Fibroblast of lung (primary cell): ENCODE measurements at places on chromosomes 4 and X. TPM values are rescaled to one million over a fixed set of nuclear protein-coding genes. Genes with fewer than 3 reads are reported as not detected.

FABP2 gene
- polyA plus RNA-seq, result not detected in 2 replicates

PABPC1L2B gene
- polyA plus RNA-seq, result not detected in 2 replicates

NOX1 gene
- not detected in 2 replicates for polyA plus RNA-seq

FRAS1 gene
- polyA plus RNA-seq, result 0.30 and 0.76 TPM in 2 replicates

GRID2 gene
- 0.02 and 0.07 TPM in 2 replicates for polyA plus RNA-seq

SRPX2 gene
- 41.1 and 77.6 TPM in 2 replicates for polyA plus RNA-seq

FGFR3 gene
- polyA plus RNA-seq, result 0.11 and 0.19 TPM in 2 replicates

CYLC1 gene
- polyA plus RNA-seq, result not detected in 2 replicates

ATOH1 gene
- polyA plus RNA-seq, result not detected in 2 replicates

SMIM31 gene
- polyA plus RNA-seq, result not detected in 2 replicates

DMRTC1 gene
- polyA plus RNA-seq, result not detected in 2 replicates

C4orf36 gene
- polyA plus RNA-seq, result 0.98 and 1.5 TPM in 2 replicates

GAGE10 gene
- polyA plus RNA-seq, result not detected in 2 replicates

CFI gene
- polyA plus RNA-seq, result 5.9 and 18.2 TPM in 2 replicates

P2RY4 gene
- 0.05 TPM in 1 of 2 replicates, not detected in the other for polyA plus RNA-seq

GPR82 gene
- polyA plus RNA-seq, result not detected in 2 replicates

ZCCHC18 gene
- 0.41 and 0.48 TPM in 2 replicates for polyA plus RNA-seq

POU3F4 gene
- not detected in 2 replicates for polyA plus RNA-seq

SOWAHD gene
- polyA plus RNA-seq, result 0.10 and 0.15 TPM in 2 replicates

CCDC160 gene
- 0.06 and 0.10 TPM in 2 replicates for polyA plus RNA-seq

SNX12 gene
- 84.6 and 84.7 TPM in 2 replicates for polyA plus RNA-seq

TMEM271 gene
- polyA plus RNA-seq, result not detected in 2 replicates

TMPRSS11B gene
- not detected in 2 replicates for polyA plus RNA-seq

EMCN gene
- polyA plus RNA-seq, result not detected in 2 replicates

H2BW2 gene
- not detected in 2 replicates for polyA plus RNA-seq

FGF13 gene
- polyA plus RNA-seq, result 2.5 and 4.1 TPM in 2 replicates

PGM2 gene
- 14.3 and 15.1 TPM in 2 replicates for polyA plus RNA-seq

MAGEE2 gene
- not detected in 2 replicates for polyA plus RNA-seq

STARD8 gene
- 0.76 and 1.1 TPM in 2 replicates for polyA plus RNA-seq

ETNPPL gene
- polyA plus RNA-seq, result not detected in 2 replicates

TNIP2 gene
- polyA plus RNA-seq, result 19.2 and 21.8 TPM in 2 replicates

YIPF7 gene
- polyA plus RNA-seq, result not detected in 2 replicates

TMPRSS11D gene
- not detected in 2 replicates for polyA plus RNA-seq

PLA2G12A gene
- 15.9 and 16.1 TPM in 2 replicates for polyA plus RNA-seq

CNKSR2 gene
- 0.16 and 0.53 TPM in 2 replicates for polyA plus RNA-seq

SUPT20HL1 gene
- polyA plus RNA-seq, result not detected in 2 replicates

CT45A1 gene
- polyA plus RNA-seq, result not detected in 2 replicates

MAGEA2B gene
- polyA plus RNA-seq, result not detected in 2 replicates

TRPC3 gene
- polyA plus RNA-seq, result 0.52 and 2.3 TPM in 2 replicates

MAGEB17 gene
- polyA plus RNA-seq, result 0.06 and 0.10 TPM in 2 replicates

CHST7 gene
- 2.8 and 3.7 TPM in 2 replicates for polyA plus RNA-seq

SSX1 gene
- polyA plus RNA-seq, result not detected in 2 replicates

GAGE1 gene
- polyA plus RNA-seq, result not detected in 2 replicates

RTL3 gene
- polyA plus RNA-seq, result 0.38 and 0.40 TPM in 2 replicates

NLGN4X gene
- polyA plus RNA-seq, result 0.05 and 0.16 TPM in 2 replicates

KIAA1210 gene
- polyA plus RNA-seq, result not detected in 2 replicates

FGB gene
- not detected in 2 replicates for polyA plus RNA-seq

SLC7A11 gene
- 9.6 and 16.0 TPM in 2 replicates for polyA plus RNA-seq
